Keratinocyte (primary cell): ENCODE measurements at places on chromosomes 11 and 22.

- no peak for DNase-seq
Observed at GRCh38 chr11:108154591-108154990, 33.2 kb downstream of the ACAT1 start.

- no peak for DNase-seq
Observed at GRCh38 chr11:68798221-68798813, 43.4 kb downstream of the CPT1A start.

DNA sequence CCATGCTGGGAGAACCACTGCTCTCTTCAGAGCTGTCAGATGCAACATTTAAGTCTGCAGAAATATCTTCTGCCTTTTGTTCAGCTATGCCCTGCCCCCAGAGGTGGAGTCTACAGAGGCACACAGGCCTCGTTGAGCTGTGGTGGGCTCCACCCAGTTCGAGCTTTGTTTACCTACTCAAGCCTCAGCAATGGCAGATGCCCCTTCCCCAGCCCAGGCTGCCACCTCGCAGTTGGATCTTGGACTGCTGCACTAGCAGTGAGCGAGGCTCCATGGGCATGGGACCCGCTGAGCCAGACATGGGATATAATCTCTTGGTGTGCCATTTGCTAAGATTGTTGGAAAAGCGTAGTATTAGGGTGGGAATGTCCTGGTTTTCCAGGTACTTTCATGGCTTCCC, 229.1 kb upstream of the C11orf87 start:
- no peak for DNase-seq

- no peak for DNase-seq
Observed at GRCh38 chr11:63673579-63673978, 2.4 kb upstream of the ATL3 start.

DNA sequence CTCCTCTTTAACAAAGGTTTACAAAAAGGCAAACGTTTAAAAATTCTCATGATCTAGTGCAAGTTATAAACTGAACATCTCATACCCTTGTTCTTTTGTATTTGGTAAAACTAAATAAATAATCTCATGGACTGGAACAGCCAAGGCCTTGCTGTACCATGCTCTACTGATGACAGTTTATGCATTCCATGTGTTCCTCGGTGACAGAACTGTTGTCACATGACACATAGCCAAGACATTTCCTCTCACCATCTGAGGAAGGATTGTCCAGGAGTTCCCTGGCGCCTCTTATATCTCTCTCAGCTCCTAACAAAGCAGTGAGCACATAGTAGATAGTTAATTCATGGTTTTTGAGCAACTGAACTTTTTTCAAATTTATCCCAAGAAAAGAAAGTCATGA, 12.6 kb downstream of the CCDC83 start:
- DNase-seq, result no peak

DNA sequence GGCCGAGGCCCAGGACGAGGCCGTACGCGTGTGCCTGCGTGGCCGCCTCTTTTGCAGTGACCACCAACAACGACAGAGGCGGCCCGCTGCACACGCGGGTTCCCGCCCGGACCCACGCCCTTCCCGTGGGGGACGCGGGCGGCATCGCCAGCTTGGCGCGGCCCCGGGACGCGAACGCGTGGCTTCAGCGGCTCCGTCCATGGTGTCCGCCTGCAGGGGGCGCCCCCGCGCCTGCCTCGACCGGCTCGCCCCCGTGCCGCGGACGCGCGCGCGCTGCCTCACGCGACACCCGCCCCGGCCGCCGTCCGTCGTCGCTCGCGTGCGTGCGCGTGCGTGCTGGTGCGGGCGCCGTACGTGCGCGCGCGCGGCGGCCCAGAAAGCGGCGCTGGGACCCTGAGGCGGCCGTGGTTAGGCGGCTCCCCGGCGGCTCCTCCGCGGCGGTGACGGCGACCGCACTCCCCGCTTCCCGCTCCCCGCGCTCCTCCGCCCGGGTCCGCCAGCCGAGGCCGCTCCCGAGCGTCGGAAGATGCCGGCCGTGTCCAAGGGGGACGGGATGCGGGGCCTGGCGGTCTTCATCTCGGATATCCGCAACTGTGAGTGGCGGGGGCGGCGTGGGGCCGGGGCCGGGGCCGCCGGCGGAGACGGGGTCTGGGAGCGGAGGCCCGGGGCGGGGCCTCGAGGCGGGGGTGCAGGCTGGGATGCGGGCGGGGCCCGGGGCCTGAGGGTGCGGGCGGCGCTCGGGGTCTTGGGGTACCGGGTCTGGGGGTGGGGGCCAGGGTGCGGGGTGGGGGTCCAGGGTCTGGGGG, at the start of gene AP2A2:
TSS of gene AP2A2 (plus strand) at position 375 of the 806 bp plus-strand sequence. CDS start at position 527, 152 bp downstream.
- no peak for DNase-seq

DNA sequence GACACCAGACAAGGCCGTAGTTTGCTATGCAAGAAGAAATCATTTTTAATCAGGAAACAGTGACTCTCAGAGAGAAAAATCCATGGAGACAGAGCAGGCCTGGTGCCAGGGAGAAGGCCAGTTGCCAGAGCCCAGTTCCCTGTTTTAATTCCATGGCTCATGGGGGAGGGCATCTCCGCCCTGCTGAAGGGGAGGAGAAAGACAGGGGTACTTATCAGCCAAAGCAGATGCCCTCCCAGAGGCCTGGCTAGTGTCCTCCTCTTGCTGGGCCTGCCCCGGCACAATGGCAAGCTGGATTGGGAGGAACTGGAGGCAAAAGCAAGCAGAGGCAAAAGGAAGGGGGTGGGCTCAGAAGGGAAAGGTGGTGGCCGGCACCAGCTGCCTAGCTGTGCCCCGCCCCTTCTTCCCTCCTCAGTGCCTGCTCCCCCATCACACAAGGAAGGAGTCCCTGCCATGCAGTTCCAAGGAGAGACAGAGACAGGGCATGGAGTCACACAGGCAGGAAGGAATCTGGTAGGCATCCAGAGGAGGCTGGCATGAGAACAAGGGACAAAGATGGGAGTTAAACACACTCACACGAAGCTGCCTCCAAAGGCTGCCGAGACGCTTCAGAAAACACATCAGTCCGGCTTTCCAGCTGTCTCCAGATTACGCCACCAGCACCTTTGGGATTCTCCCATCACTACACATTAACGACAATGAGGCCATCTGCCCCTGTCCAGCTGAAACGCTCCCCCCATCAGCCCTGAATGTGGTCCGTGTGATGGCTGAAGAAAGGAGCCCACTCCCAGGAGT, 591.8 kb downstream of the BUD13 start:
- DNase-seq, result no peak

GRCh38 chr11:128819198-128819597, 47.9 kb downstream of the KCNJ1 start:
- no peak for DNase-seq

GRCh38 chr22:36469094-36469710, 12.2 kb downstream of the TXN2 start:
- no peak for DNase-seq

- no peak for DNase-seq
Observed at GRCh38 chr22:30371981-30372380, 15.2 kb downstream of the CCDC157 start.

- DNase-seq, result no peak
Observed at GRCh38 chr11:11979488-11980117, 28.8 kb downstream of the DKK3 start.

DNA sequence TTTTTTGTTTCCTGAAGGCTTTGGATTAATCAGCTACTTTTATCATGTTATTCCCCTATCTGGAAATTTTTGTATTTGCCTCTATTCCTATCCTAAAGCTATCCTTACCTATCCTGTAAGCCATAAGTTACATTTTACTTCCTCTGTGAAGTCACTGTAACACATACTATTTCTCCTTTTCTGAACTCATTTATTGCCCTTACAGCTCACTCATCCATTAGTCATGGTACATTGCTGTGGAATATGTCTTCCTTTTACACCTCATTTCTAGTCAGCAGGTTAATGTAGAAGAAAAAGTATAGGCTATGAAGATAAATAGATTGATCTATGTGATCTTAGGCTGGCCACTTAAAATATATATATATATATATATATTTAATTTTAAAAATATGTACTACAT, 28.0 kb downstream of the SWAP70 start:
- DNase-seq, result no peak

- DNase-seq, result no peak
Observed at GRCh38 chr11:81897639-81898038, 836.0 kb downstream of the FAM181B start.

- no peak for DNase-seq
Observed at GRCh38 chr11:97754976-97755375, 1265.8 kb upstream of the CNTN5 start.

GRCh38 chr22:47195484-47196165, 433.2 kb downstream of the TBC1D22A start:
- no peak for DNase-seq

- DNase-seq, result no peak
Observed at GRCh38 chr11:110184456-110184855, 91.3 kb downstream of the ZC3H12C start.

- DNase-seq, result no peak
Observed at GRCh38 chr11:44849424-44849823, 101.3 kb downstream of the TP53I11 start.

DNA sequence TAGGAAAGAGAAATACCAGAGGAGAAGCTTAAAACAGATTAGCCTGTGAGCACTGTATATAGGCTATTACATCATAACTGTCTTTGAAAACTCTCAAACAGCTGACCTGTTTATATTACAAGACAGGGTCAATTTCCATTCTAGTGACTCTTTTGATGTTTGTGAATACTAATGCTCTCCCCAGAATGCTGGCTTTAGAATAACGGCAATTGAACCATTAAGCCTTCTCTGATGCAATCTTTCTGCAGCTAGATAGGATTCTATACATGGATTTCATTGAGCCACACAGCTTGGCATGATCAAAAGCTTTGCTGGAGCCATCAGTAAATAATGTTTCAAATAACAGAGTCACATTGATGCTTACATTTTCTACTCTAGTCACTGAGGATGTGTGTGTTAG, 122.7 kb upstream of the FAT3 start:
- DNase-seq, result no peak

- DNase-seq, result no peak
Observed at GRCh38 chr11:106276859-106277436, 199.5 kb downstream of the AASDHPPT start.
